ENCODE measurements at places on chromosomes 7 and 10.

- DNase-seq, result no peak
Observed at GRCh38 chr10:32943395-32943794, 14.6 kb downstream of the ITGB1 start.

GRCh38 chr10:5014936-5015335, 11.3 kb upstream of the AKR1C2 start:
- DNase-seq, result no peak

GRCh38 chr10:97243836-97244235, 48.6 kb downstream of the ARHGAP19 start:
- no peak for DNase-seq

- DNase-seq, result no peak
Observed at GRCh38 chr7:31074120-31074383, 21.9 kb downstream of the ADCYAP1R1 start.

DNA sequence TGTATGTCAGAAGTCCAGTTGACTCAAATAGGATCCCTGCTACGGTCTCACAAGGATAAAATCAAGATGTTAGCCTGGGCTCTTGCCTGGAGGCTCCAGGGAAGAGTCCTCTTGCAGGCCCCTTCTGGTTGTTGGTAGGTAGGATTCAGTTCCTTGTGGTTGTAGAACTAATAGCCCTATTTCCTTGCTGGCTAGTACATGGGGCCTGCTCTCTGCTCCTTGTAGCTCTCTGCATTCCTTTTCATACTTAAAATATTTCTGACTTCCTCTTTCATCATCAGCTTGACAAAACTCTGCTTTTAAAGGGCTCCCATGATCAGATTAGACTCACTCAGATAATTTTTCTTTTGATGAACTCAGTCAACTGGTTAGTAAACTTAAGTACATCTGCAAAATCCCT, 756.7 kb downstream of the GATA3 start:
- DNase-seq, result no peak

DNA sequence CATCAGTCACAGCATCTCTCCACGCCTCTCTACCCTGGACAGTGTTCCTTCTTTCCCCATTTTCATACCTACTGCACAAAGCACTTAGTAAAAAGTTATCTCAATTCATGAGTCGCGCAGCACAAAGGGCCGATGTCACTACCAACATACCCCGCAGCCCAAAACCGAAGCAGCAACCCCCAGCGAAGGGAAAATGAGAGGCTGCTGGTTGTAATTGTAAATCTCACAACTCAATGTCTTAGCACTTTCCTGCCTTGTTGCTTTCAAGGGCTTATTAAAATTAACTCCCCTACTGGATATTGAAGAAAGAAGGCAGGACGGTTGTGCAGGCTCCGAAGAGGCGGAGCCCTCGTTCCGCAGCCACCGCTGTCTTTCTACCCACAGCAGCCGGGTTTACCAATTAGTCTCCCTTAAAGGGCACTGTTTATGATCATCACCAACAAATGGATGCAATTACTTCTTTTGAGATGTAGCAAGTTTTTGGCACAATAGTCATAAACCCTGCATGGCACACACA, 6.5 kb downstream of the DIP2C start:
- DNase-seq, result no peak

DNA sequence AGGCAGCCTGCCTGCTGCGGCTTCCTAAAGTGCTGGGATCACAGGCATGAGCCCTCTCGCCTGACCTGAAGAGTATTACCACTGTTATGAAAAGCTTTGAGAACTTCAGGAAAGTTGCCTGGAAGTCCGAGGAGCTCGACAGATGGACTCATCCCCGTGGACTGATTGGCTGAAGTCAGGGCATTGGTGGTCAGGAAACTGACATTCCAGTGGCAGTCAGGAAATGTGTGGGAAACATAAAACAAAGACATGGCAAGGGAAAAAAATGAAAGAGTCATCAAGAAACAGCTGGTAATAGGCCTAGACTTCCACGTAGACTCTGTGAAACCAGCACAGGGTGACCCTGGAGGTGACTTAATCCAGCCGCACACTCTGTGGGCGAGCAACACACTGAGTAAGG, 123.3 kb downstream of the CDH23 start:
- no peak for DNase-seq

Data from right renal cortex interstitium (tissue), 3 donors.